Vein endothelial cell (primary cell): ENCODE measurements at places on chromosomes 2 and 18. TPM values are rescaled to one million over a fixed set of nuclear protein-coding genes. Genes with fewer than 3 reads are reported as not detected.

FEV gene
- total RNA-seq = not detected in 2 replicates

DUSP19 gene
- total RNA-seq = 2.5 and 2.6 TPM in 2 replicates

POTEI gene
- total RNA-seq = 0.33 and 0.48 TPM in 2 replicates

GALNT5 gene
- not detected in 2 replicates for total RNA-seq

IL18R1 gene
- total RNA-seq = 1.6 and 3.4 TPM in 2 replicates

C2orf15 gene
- 0.33 TPM in 1 of 2 replicates, not detected in the other for total RNA-seq

MEX3C gene
- 56.3 and 67.6 TPM in 2 replicates for total RNA-seq

PJVK gene
- 0.67 and 0.98 TPM in 2 replicates for total RNA-seq

UNC50 gene
- total RNA-seq = 21.6 and 25.8 TPM in 2 replicates

ANKRD44 gene
- total RNA-seq = 5.9 and 39.5 TPM in 2 replicates

TSPYL6 gene
- 0.10 TPM in 1 of 2 replicates, not detected in the other for total RNA-seq

SKOR2 gene
- total RNA-seq = not detected in 2 replicates

C2orf66 gene
- under 0.01 and 0.38 TPM in 2 replicates for total RNA-seq

EPC2 gene
- 22.9 and 27.4 TPM in 2 replicates for total RNA-seq

CIB4 gene
- total RNA-seq = not detected in 2 replicates

SLC25A12 gene
- 17.6 and 22.1 TPM in 2 replicates for total RNA-seq

GCKR gene
- 0.98 and 3.2 TPM in 2 replicates for total RNA-seq

PID1 gene
- under 0.01 and 0.48 TPM in 2 replicates for total RNA-seq

CYS1 gene
- total RNA-seq = 0.33 TPM in 1 of 2 replicates, not detected in the other

RND3 gene
- 69.8 and 83.6 TPM in 2 replicates for total RNA-seq

C1QL2 gene
- not detected in 2 replicates for total RNA-seq

LBH gene
- 23.0 and 41.2 TPM in 2 replicates for total RNA-seq

IHH gene
- total RNA-seq = 0.33 TPM in 1 of 2 replicates, not detected in the other

THSD7B gene
- total RNA-seq = under 0.01 TPM in 1 of 2 replicates, not detected in the other

APLF gene
- total RNA-seq = 4.2 and 5.6 TPM in 2 replicates

PSTPIP2 gene
- 5.3 and 5.6 TPM in 2 replicates for total RNA-seq

C2orf78 gene
- total RNA-seq = not detected in 2 replicates
